Activated CD8-positive, alpha-beta memory T cell treated with anti-CD3 and anti-CD28 coated beads, Interleukin-2, amount 10 ng/mL, durations not matched to agents 7 days and 5 days (primary cell): ENCODE measurements at places on chromosomes 2 and 18. TPM values are rescaled to one million over a fixed set of nuclear protein-coding genes. Genes with fewer than 3 reads are reported as not detected.

GRCh38 chr2:175170659-175171304 lies 2.8 kb upstream of the ATF2 start:
- H3K4me3 ChIP-seq: no peak overlapping the region
- H3K4me1 ChIP-seq: peaks cover 37% of the 10 kb centered on the region
- DNase-seq: no peak
- H3K27ac ChIP-seq: peak overlapping the region; percentile 14
- no peaks in the 10 kb centered on the region for H3K27me3 ChIP-seq

- H3K27me3 ChIP-seq: peaks cover 3% of the 10 kb centered on the region
- DNase-seq: no peak
- no peaks in the 10 kb centered on the region for H3K36me3 ChIP-seq
- peaks cover 1% of the 10 kb centered on the region for H3K4me1 ChIP-seq
These were observed 508.2 kb downstream of the TNS1 start for GRCh38 chr2:217494557-217494956.

- H3K27ac ChIP-seq: no peak overlapping the region
- H3K27me3 ChIP-seq: no peaks in the 10 kb centered on the region
- no peak for DNase-seq
- no peak overlapping the region for H3K4me3 ChIP-seq
- no peaks in the 10 kb centered on the region for H3K36me3 ChIP-seq
These were observed 466.4 kb downstream of the MEIS1 start for GRCh38 chr2:66901344-66901743.

The CD207 gene
- not detected for total RNA-seq

GRCh38 chr18:49933530-49934128 lies 120.3 kb upstream of the ACAA2 start:
- H3K27ac ChIP-seq: no peak overlapping the region
- H3K4me1 ChIP-seq: no peaks in the 10 kb centered on the region
- H3K4me3 ChIP-seq: no peak overlapping the region
- H3K36me3 ChIP-seq: no peaks in the 10 kb centered on the region

DNA sequence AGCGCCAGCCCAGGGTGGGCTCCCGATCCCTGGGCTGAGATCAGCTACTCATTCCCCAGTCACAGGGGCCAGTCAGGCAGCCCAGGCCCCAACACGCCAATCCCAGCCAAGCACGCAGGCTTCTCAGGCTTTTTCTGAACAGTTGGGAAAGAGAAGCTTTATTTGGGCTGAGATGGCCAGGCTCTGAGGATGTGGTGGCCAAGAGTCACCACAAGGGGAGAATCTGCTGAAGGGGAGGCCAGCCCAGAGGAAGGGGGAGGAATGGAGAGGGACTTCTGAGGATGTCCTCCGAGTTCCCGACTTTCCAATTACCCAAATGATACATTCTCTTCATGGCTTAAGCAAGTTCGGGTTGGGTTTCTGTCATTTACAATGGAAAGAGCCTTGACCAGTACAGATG lies 2.8 kb upstream of the DIPK1C start:
- H3K36me3 ChIP-seq: peaks cover 2% of the 10 kb centered on the region
- H3K4me1 ChIP-seq: peaks cover 4% of the 10 kb centered on the region
- H3K4me3 ChIP-seq: no peak overlapping the region
- H3K27ac ChIP-seq: no peak overlapping the region
- DNase-seq: no peak

The ANTXR1 gene
- total RNA-seq: not detected

The C1QL2 gene
- total RNA-seq: not detected

The CPSF3 gene
- 57.9 TPM for total RNA-seq
